Frontal cortex (tissue), 4 donors: ENCODE measurements at places on chromosomes 12 and 14.

- no peak for DNase-seq
These were observed 90.8 kb downstream of the LGMN start for GRCh38 chr14:92657457-92658142.

GRCh38 chr14:53103636-53104340 lies 49.3 kb downstream of the DDHD1 start:
- no peak for DNase-seq

- no peak for DNase-seq
These were observed 22.2 kb downstream of the P2RX7 start for GRCh38 chr12:121154793-121155375.

GRCh38 chr12:87155621-87156020 lies 873.6 kb downstream of the C12orf50 start:
- DNase-seq, result no peak

GRCh38 chr14:62885451-62885850 lies 159.8 kb downstream of the KCNH5 start:
- DNase-seq, result no peak

- no peak for DNase-seq
These were observed 1.2 kb downstream of the MMP17 start for GRCh38 chr12:131829356-131829747.

DNA sequence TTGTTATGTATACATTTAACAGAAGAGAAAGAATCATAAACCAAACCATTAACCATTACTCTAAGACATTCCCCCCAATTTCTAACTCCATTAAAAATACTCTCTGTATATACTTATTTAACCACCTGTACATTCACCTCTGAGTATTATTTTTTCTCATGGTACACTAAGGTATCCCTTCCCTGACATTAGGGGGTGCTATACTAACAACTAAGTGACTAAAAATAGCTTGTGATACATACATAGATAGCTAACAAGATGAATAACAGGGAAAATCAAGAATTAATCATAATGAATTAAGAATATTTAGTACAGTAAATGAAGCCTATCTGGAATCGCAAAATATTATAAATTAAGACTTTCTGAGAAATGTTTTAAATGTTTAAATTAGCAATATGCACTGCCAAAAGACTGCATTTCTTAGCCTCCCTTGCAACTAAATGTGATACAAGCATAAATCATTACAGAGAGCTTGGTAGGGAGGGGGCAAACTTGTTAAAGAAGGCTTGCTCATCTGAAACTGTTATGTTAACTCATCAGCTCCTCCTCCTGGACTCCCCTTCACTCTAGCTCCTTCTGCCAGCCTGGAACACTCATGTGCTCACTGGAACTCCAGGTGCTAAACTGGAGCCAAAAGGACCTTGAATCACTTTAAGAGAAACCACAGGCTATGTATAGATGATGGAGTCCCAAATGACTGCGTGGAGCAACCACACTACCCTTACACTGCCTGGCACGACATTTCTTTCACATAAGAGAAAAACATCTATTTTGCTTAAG lies 14.9 kb downstream of the C2CD5 start:
- DNase-seq, result no peak

GRCh38 chr12:111643427-111643826 lies 42.3 kb downstream of the BRAP start:
- no peak for DNase-seq

DNA sequence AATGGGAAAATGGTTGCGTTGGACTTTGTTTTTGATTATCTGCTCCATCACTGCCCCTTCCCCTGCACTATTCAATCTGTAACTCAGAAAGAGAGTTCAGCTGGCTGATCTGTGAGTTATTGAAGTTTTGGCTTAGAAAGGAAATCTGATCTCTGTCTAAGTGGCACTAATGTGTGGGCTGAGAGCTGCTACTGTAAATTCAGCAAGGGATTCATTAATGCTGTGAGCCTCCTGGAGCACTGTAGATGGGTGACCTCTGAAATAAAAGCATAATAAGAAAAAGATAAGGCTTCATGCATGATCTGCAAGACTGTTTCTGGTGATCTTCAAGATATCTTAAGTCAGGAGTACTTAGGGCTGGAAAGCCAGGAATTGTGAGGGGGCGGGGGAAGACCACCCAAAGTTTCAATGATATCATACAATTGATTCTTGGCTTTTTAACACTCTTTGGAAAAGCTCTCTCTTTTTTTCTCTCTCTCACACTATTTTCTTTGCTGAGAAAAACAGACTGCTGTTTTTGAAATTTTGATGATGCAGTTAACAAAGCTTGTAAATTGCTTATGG lies 101.1 kb downstream of the C12orf75 start:
- DNase-seq, result no peak

GRCh38 chr14:100620255-100621100 lies 33.3 kb upstream of the BEGAIN start:
- DNase-seq, result no peak

DNA sequence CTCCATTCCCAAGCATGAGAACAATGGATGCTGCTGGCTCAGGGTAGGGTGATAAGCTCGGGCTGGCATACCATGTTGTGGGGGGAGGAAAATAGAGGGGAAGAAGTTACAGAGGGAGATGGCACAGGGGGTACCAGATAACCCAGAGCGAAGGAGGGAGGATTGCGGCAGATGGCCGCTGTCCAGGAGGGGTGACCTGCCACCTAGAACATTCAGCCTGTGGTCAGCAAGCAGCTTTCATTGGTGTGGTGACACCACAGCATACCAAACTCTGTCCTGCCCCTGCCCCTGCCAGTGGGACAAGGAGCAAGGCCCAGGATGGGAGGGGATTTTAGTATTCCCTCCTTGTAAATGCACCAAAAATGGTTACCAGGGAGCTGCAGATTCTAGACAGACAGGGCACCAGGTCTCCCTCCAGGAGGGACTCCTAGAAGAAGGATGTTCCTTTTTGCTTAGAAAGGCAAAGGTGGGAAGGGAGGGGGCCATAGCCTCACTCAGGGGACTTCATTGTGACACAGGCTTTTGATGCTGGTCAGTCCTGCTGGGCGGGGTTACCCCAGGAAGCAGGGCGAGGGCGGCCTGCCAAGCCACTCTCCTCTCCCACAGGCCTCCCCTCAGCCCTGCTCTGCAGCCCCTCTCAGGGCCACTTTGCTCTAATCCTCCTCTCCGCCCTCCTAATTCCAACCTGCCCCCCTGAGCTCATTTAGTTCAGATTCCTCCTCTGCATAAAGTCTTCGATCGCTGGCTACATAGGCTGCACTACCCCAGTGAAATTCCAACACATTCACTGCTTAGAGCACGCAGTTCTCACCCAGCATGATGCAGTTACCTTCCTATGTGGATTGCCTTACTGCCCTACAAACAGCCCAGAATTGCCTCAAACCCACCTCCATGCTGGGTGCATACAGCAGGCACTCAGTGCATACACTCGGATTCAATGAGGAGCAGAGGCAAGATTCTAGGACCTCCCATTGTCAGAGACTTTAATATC lies 36.0 kb upstream of the PLEKHG6 start:
- no peak for DNase-seq

- DNase-seq, result no peak
These were observed 1.7 kb upstream of the GPR68 start for GRCh38 chr14:91246051-91246852.

DNA sequence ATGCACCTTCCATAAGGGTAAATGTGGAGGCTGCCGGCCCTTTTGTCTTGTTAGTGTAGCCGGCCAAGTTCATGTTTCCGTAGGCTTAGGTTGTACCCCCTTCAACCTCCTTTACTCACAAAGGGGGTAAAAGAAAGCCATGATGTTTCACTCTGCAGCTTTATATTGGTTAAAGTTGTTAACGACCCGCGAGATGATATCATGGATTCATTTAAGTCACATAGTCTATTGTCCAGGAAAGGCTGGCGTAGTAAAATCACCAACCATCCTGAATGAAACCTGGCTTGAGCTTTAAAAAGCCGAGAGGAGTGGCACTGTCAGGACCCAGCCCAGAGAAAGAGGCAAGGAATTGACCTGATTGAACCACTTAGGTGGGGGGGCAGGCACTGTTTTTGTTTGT lies 1.3 kb downstream of the UNG start:
- no peak for DNase-seq

DNA sequence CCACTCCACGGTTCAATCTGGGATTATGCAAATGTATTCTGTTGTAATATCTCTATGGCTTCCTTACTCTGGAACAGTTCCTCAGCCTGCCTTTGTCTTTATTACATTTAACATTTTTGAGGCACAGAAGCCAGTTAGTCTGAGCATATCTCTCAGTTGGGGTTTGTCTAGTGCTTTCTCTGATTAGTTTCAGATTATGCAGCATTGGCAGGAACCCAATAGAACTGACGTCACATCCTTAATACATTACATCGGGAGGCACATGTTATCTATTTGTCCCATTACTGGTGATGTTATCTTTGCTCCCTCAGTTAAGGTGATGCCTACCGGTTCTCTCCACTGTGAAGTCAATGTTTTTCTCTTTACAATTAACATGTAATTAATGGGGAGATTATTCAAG lies 62.4 kb downstream of the PPM1A start:
- DNase-seq, result no peak

GRCh38 chr12:80472911-80473500 lies 29.0 kb downstream of the PTPRQ start:
- no peak for DNase-seq

DNA sequence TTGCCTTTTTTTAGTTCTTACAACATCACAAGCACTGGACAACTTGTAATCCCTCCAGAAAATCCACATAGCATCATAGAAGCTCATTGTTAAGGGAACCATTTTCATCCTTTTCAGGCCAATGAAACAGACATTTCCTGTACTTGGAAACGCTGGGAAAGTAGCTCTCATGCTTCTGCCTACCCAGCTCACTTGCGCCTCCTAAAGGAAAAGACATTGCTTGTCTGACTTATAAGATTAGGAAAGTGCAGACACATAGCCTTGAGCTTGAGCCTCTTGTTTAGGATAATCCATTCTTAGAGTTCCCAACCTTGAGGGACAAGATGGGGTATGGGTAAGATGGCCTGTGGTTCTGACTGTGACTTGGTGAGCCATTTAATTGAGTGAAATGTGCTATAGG lies 589.5 kb downstream of the NOVA1 start:
- no peak for DNase-seq

- DNase-seq, result no peak
These were observed 37.2 kb downstream of the DDX51 start for GRCh38 chr12:132106921-132107320.
